ENCODE measurements at places on chromosomes 5 and 9.
A peak's percentile ranks its signal among the peaks of the same experiment; 100 is the strongest.

- DNase-seq = no peak
Measured at GRCh38 chr5:58002323-58002722, 457.6 kb downstream of the PLK2 start.

DNA sequence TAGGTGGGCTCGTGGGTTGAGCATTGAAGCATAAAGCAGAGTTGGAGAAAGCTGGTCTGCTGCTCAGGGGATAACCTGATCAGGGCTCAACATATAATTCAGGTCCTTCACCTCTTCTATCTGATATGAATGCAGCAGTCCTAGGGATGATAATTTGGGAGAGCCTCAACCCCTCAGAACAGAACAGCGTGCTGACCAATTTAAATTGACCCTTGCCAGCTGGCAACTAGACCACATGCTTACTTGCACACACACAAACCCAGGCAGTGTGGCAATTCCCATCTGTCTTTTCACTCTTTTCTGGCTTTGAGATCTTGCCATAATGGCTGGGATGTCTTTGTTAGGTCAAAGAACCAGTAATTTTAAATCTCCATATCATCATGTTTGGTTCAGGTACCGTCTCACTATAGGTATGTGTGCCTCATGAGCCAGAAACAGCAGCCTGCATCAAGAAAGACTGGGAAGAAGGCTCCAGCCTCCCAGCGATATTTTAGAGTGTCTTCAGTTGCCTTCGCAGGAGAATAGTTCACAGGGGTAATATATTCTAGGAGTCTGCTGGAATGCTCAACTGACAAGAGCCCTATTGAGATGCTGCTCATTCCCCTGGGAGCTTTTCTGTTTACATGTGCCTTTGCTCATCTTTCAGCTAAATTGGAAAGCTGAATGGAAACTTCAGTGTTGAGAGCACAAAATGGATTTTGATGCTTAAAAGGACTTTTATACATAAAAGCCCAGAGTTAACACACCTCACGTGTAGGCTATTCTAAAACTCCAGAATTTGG is 497.6 kb downstream of the RASEF start:
- DNase-seq = no peak

GRCh38 chr5:32297181-32298058 is 15.3 kb downstream of the MTMR12 start:
- DNase-seq = no peak

- DNase-seq = no peak
Measured at GRCh38 chr5:142478113-142478512, 153.3 kb upstream of the SPRY4 start.

DNA sequence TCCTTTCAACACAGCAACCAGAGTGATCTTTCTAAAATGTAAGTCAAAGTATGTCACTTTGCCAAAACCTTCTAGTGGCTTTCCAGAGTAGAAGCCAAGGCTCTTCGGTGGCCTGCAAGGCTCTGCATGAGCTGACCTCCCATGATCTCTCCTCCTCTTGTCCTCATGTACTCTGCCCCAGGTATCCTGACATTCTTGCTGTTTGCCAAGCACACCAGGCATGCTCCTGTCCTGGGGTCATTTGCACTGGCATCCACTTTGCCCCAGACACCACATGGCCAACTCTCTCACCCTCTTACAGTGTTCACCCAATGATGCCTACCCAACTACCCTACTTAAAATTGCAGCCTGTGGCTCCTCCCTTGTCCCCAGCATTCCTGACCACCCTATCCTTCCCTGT is 86.3 kb downstream of the ZNF618 start:
- no peak for DNase-seq

DNA sequence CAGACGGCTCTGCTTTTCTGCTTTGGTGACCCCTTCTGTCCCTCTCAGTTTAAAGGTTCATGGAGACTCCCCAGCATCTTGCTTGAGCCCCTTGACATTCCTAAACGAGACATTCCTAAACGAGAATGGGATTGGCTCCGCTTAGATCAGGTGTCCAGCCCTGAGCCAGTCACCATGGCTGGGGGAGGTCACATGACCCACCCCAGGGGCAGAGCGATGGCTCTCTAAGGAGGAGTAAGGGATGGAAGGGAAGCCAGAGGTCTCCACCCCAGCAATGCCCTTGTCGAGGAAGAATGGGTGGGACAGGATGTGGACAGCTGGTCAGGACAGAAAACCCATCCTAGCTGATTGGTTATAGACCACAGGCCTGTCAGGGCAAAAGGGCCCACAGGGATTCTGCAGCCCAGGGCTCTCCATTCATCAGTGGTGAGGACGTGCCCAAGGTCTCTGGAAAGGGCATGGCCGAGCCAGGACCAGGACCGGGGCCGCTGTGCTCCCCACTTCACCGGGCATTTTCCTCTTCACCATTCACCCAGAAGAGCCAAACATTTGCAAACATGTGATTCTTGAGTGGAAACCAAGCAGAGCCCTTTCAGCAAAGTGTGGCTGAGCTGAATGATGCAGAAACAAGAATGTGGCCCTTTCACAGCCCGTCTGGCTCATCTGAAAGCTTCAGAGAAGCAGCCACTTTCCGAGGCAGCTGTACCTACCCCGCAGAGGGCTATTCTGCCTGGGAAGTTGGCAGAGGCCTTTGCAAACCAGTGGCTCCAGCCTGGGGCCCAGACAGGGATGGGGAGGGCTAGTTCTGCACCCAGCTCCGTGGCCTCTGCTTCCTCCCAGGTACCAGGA is 19.8 kb upstream of the AIF1L start:
- DNase-seq = no peak

GRCh38 chr9:124078641-124079040 is 67.1 kb downstream of the LHX2 start:
- DNase-seq = no peak

DNA sequence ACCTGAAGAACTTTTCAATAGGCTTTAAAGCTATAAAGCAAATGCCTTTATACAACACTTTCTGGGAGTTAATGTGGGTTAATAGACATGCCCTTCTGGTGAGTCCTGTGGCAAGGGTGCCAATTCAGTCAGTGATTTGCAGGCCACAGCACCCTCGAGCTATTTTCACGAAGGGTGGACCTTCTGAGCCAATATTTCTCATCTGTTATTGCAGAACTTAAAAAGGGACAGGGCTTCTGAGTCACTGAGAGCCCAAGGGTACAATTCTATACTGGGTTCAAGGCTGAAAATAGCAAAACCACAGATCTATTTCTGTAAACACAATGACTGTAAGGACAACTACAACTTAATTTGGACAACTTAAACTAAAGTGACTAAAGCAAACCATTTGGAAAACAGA is 92.8 kb downstream of the GABRG2 start:
- DNase-seq = no peak

DNA sequence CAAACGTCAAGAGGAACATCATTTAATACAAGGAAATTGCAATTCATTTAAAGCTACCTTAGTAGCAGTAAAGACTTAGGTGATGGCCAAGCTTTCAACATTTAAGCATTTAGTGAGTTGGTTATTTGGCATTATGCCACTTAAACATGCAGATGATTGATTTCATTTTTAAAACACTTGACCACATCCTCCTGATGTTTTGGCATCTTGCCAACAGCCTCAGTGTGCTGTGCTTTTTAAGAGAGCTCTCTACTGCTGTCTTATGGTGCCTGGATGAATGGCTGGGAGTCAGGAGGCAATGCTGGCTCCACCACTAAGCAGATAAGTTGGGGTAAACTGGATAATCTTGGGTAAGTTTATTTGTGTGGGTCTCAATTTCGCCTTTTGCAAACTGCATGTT is 364.5 kb downstream of the MAN2A1 start:
- peak; percentile 32 for DNase-seq

GRCh38 chr5:179209359-179210150 is 135.7 kb downstream of the ADAMTS2 start:
- no peak for DNase-seq

GRCh38 chr5:133453084-133453780 is 159.1 kb downstream of the FSTL4 start:
- DNase-seq = no peak

DNA sequence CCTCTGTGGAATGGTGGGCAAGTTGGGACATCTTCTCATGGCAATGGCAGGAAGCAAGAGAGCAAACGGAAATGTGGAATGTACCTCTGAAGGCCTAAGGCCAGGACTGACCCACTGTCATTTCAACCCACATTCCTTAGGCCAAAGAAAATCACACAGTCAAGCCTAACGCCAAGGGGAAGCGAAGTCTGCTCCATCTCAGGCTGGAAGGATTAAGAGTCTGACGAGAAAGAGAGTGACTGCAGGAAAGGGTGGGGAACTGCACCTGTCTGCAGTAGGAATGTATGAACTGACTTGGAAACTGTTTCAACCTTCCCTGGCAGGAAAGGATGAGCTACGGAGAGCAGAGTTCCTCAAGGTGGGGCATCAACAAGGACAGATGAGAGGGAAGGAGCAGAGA is 90.2 kb upstream of the TAS2R1 start:
- DNase-seq = no peak

DNA sequence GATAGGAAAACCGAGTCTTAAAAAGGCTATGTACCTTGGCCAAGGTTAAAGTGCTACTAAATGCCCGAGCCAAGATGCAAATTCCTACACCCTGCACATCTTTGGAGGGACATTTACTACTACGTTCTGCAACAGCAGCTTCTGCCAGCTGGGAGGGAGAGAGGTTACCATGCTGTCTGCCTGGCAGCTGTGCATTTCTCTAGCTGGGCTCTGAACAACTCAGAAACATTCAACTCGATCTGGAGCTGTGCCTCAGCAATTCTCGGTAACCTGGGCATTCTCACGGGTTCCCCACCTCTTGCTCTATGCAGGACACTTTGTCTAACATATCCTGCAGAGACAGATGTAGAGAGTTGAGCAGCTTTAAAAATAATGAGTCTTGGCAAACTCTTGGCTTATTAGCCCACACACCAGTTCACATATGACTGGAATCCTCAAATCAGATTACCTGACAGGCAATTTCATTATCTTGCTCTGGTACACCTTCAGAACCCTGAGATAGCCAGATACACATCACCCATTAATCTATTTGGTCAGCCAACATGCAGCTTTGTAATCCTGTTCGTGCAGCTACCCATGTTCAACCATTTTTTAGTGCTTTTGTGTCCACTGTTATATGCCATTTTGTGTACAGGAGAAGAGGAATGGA is 115.8 kb downstream of the EFNA5 start:
- no peak for DNase-seq

- no peak for DNase-seq
Measured at GRCh38 chr9:112489039-112489546, 2.5 kb downstream of the KIAA1958 start.

DNA sequence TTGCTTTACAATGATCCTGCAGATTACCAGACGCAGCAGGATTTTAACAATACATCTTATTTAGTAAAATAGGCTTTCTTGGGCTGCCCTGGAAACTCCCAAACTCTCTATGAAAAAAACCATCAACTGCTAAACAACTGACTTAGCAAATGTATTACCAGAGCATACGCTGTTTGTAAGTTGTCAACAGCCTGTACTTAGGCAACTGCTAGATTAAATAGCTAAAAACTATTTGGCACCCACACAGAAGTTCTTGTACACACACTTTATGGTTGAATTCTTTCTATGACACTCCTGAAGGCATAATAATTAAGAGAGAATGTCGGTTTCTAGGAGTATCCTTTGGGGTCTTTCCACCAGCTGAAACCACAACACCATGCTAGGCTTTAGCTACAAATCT is 123.9 kb downstream of the FBXO38 start:
- no peak for DNase-seq

GRCh38 chr9:126150411-126151030 is 176.1 kb upstream of the MVB12B start:
- no peak for DNase-seq

GRCh38 chr5:159095866-159096242 is 3.9 kb downstream of the EBF1 start:
- DNase-seq = peak; percentile 2

GRCh38 chr5:150580917-150581316 is 59.5 kb upstream of the SYNPO start:
- DNase-seq = no peak

DNA sequence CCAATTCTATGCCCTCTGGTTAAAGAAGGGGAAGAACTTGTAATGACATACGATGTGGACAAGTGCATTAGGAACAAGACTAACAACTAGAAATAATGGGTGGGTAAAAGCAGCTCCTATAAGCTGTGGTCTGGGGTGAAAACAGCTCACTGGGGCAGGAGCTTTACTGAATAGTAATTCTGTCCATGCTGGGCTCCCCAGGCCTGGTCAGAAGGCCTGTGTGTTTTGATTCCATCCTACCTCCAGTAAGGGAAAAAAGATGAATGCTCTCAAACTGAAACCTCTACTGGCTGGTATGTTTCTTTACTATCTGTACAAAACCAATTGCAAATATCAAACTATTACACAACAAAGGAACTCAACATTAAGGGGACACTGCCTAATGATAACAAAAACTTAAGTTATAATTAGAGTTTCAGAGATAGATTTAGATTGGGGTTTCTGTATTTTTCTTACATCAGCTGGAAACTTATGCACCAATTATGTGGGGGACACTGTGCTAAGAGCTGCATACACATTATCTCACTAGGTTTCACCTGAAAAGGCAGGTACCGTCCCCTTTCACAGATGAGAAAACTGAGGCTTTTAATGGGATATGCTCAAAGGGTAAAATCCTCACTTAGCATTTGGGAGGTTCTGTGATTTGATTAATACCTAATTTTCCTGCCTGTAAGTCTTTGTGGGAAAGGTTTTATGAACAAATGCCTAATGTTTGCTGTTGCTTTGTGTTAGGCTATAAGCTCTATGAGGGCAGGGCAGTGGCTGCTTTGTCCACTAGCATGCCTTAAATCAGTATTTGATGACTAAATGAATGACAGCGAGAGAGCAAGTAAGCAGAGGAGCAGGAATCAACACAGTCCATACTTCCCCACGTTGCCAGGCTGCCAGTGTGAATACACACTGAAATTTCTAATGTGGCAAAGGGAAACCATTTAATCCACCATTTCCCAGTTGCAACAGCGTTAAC is 53.6 kb downstream of the ELL2 start:
- DNase-seq = no peak
